T1000 (cell line): ENCODE measurements at places on chromosomes 4 and X.

DNA sequence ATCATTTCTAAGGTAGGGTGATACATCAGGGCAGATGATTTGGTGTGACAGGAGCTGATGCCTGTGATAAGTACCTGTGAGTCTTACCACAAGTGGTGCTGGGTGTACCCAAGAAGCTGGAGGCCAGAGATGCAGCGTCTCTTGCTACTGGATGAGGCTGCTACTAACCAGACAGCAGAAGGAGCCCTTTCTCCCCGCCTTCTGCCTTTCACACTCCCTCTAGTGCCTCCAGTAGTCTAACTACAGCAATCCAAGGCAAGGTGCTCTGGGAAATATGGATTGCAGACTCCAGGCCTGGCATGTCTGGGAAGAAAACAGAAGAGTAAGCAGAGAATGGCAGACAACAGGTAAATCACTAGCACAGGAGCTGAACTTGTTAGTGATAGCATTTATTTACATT is 470.8 kb downstream of the NKX6-1 start:
- no peak for DNase-seq

- DNase-seq, result no peak
Observed at GRCh38 chrX:72180539-72180938, 1.0 kb upstream of the PIN4 start.

- no peak for DNase-seq
Observed at GRCh38 chr4:143036443-143036842, 148.3 kb upstream of the USP38 start.

- no peak for DNase-seq
Observed at GRCh38 chrX:108019382-108019875, 25.4 kb upstream of the VSIG1 start.

DNA sequence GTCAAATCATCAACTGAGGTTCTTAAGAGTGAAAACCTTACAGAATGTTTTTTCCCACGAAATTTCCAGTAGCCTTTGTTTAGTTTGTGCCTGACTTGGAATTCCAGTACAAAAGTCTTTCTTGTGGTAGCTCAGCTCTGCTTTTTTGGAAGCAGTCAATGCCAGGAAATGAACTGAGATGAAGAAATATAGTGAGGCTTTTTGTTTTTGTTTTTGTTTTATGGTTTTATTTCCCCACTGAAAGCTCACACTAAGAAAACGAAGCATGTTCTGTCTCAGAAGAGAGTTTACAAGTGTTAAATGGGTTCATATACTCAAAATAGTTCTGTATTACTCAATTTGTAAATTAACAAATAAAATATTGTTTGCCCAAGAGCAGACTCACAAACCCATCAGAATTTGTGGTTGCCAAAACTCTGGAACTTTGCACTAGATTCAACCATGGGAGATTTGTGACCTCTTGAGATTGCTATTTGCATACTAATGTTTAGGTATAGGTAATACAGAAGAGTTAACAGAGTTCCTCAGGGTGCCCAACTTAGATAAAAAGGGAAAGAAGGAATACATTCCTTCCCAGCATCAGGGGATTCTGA is 1060.8 kb downstream of the FAT4 start:
- DNase-seq, result no peak
